Suppressor macrophage (primary cell): ENCODE measurements at places on chromosomes 16 and 17.

GRCh38 chr17:7774055-7774521 lies 56.5 kb downstream of the DNAH2 start:
- no peak for DNase-seq

DNA sequence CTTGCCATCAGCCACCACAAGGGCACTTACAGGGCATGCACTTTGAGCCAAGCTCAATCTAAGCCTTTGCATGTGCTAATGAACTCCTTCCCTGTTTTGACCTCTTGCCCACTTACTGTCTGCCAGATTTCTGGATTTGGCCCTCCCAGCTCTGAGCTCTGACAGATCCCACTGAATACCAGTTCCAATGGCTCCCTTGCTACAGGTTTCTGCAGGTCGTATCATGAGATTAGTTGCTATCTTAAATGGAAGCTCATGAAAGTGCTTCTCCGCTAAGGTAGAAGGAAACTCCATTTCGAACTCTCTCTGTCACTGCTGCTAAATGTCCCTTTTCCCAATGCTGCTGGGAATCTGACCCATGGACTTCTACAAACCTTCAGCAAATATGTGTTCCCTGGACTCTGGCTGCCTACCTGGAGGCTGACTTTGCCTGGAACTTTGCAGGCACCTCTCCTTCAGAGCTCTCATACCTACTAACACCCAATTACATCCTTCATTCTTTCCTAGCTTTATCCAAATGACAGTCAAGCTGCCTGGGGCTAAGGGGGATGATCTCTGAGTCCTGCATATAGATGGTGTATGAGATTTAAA lies 23.5 kb upstream of the TOB1 start:
- DNase-seq, result no peak

GRCh38 chr17:50364061-50364458 lies 8.9 kb downstream of the MRPL27 start:
- DNase-seq, result no peak

DNA sequence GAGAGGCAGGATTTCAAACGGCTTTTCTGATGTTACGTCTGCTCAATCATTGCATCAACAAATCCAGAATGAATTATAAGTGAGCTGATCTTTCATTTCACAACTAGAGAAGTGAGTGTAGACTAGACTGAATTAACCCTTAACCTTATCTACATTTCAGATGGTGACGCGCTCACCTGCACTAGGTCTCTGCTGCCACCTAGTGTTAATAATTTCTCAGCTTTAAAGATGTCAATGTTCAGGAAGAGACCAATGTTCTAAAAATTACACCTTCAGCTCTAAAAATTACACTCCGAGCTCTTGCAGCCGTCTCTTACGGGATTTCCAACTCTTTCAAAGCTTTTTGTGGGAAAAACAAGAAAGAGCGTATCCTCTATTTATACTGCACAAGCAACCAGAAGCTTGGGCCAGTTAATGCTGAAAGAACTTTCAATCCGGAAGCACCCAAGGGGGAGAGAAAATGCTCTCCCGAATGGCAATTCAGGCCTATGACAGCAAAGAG lies 88.2 kb upstream of the FA2H start:
- peak; percentile 61 for DNase-seq

DNA sequence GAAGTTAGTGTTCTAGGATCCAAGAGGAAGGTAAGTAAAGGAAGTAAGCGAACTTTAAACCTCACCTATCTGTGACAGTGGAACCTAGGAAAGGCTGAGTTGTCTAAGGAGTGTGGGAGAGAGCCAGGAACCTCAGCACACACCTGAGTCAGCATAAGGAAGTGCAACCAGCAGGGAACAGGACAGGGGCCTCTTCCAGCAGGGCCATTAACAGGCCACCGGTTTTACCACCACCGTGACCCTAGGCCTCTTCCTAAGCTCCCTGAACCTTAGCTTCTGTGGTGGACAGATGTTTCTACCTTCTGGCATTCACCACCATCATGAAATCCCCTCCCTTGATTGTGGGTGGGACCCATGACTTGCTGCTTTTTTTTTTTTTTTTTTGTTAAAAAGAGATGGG lies 26.7 kb upstream of the GPATCH8 start:
- DNase-seq, result no peak

DNA sequence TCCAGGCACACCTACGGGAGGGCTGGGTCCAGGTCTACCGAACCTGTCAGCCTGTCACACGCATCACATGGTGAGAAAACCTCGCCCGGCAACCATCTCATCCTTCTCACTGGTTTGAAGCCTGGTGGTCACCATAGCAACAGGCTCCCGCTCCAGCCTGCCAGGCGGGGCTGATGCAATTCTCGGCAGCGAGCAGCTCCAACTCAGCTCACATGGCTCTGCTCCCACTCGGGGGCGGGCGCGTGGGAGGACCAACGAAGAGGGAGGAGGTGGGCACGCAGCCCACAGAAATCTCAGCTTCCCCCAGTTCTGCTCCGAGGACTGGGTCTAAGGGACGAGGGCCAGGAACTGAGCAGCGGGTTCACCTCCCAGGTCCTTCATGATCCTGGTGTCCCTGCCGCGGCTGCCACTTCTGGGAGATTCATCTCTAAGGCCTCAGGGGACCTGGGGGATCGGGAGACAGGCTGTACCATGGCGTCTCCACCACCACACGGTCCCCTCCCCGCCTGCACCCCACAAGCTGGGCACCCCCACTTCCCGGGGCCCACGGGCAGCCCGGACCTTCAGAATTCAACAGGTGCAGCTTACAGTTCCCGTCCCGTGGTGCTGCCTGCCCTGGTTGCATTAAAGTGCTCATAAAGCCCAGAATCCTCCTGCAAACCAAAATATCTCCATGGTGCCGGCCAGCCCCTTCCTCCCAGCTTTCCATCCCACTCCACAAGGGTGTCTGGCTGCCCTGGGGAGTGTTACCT lies 25.8 kb downstream of the ABR start:
- DNase-seq, result peak; percentile 61

DNA sequence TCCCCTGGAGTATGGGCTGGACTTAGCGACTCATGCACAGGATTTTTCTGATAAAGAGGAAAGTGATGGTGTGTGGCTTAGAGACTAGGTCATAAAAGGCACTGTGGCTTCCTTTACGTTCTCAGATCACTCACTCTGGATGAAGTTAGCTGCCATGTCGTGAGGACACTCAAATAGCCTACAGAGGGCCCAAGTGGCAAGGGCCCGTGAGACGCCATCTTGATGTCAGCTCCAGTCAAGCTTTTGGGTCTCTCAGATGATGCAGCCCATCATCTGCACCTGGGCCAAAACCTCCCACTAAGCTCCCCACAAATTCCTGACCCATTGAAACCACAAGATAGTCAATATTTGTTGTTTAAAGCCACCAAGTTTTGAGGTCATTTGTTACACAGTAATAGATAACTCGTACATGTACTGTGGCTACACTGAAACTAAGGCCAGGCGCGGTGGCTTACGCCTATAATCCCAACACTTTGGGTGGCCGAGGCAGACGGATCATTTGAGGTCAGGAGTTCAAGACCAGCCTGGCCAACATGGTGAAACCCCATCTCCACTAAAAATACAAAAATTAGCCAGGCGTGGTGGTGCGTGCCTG lies 14.7 kb downstream of the ST6GALNAC2 start:
- peak; percentile 1 for DNase-seq

- DNase-seq, result no peak
Measured at GRCh38 chr16:1108299-1109252, 12.5 kb upstream of the C1QTNF8 start.

DNA sequence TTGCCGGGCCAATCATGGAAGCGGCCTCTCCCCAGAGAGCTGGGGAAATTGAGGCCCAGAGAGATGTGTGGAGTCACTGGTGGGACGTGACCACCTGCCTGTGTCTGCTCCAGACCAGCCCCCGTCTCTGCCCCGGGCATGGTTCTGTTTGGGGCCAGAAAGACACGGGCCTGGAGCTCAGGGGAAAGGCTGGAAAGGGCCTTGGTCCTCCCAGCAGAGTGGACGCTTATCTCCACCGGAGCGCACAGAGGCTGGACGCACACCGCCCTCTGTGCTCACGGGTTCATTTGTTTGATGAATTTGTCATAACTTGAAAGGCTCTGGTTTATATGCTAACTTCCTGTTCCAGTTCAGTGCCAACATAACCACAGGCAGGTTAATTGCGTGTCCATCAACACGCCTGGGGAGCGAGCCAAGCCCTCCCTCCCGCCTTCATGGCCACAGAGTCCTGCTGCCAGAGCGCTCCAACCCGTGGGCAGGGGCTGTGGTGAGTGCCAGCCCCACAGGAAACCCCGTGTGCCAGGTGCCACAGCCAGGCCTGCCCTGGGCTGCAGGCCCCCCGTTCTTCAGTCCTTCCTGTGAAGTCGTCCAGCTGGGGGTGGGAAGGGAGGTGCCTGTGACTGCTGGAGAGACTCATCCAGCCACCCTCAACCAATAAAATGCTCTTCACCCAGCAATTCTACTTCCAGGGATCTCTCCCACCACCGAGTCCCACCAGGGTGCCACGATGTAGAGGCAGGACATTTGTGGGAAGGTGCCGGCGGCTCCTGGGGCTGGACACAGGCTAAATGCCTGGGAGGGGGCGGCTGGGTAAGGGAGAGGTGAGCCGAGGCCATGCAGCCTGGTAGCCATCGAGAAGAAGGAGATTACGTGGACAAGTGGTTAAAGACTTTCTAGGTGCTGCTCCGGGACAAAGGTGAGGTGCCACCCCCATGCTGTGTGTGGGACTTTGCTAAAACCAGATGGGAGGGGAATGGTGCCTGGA lies 29.4 kb upstream of the BAHCC1 start:
- DNase-seq, result peak; percentile 60

DNA sequence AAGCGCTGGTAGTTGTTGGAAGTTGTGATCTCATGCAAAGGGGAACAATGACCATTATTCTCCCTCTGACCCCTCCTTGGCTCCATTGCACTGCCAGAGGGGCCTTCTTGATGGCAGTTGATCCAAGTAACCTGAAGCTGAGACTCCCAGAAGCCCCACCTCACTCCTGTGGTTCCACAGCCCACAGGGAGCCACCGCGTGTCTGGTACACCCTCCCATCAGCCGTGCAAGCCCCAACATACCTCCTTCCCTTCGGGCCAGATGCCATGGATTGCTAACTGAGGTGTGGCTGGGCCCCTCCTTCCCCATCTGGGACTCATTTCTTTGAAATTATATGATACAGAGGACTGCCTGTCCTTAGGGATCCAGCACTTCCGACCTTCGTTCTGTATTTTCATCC lies 17.8 kb downstream of the SAP30BP start:
- DNase-seq, result no peak

- no peak for DNase-seq
Measured at GRCh38 chr17:49514071-49514721, 19.1 kb downstream of the NGFR start.

GRCh38 chr17:74737299-74738050 lies 419 bp downstream of the RAB37 start:
- DNase-seq, result peak; percentile 85

- peak; percentile 65 for DNase-seq
Measured at GRCh38 chr16:50671644-50672260, 9.4 kb downstream of the SNX20 start.

GRCh38 chr17:31586946-31587345 lies 195.5 kb downstream of the RAB11FIP4 start:
- peak; percentile 83 for DNase-seq

DNA sequence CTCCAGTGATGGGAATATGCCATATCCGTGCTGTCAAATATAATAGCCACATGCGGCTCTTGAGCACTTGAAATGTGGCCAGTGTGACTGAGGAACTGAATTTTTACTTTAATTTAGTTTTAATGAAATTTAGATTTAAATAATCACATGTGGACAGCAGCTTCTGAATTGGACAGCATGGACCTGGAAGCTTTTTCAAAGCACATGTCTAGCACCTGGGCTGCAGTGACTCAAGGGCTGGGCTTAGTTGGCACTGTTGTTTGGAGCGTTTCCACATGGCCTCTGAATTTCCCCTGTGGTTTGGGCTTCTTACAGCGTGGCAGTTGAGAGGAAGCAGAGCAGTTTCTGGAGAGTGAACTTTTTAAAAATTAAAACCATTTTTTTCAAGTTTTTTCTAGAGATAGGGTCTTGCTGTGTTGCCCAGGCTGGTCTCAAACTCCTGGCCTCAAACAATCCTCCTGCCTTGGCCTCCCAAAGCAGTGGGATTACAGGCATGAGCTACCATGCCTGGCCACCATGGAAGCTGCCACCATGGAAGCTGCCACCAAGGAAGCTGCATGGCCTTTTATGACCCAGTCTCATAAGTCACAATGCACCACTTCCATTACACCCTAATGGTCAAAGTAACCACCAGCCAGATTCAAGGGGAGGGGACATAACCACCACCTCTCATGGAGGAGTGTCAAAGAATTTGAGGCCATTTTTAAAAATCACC lies 6.7 kb upstream of the TOB1 start:
- DNase-seq, result peak; percentile 35

- DNase-seq, result no peak
Measured at GRCh38 chr17:80160536-80160935, 9.3 kb upstream of the CARD14 start.

GRCh38 chr16:74290356-74290755 lies 6.3 kb upstream of the PSMD7 start:
- DNase-seq, result no peak

GRCh38 chr16:50386774-50387173 lies 18.0 kb upstream of the BRD7 start:
- DNase-seq, result no peak

- no peak for DNase-seq
Measured at GRCh38 chr17:38761612-38762011, 9.1 kb downstream of the PSMB3 start.

DNA sequence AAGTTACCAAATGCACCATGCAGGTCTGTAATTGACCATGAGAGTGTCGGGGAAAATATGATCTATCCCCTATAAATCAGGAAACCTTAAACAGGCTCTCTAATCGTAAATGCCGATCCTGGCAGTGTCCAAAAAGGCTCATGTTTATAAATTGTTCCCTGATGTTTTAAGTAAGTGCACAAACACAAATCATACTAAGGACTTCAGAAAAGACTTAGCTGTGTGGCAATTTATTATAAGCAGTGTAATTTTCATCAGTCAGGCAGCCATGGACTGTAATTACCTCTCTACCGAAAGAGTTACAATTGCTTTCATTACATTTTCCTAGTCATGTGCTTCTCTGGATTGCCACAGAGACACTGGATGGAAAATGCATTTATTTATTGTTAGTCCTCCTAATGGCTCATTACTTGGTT lies 73.4 kb upstream of the COX10 start:
- DNase-seq, result no peak

GRCh38 chr17:33192951-33193911 lies 99.9 kb downstream of the ASIC2 start:
- no peak for DNase-seq
